ENCODE measurements at places on chromosomes 16 and 17. TPM values are rescaled to one million over a fixed set of nuclear protein-coding genes. Genes with fewer than 3 reads are reported as not detected.

The RBL2 gene
- 153 TPM for total RNA-seq

The PTX4 gene
- total RNA-seq = 0.60 TPM

- no peak overlapping the region for H3K27ac ChIP-seq
- DNase-seq = no peak
- H3K36me3 ChIP-seq = no peaks in the 10 kb centered on the region
Observed at GRCh38 chr16:85199069-85199725, 86.9 kb upstream of the CIBAR2 start.

The C1QBP gene
- total RNA-seq = 95.4 TPM

The KPNA2 gene
- 32.1 TPM for total RNA-seq

The VWA3A gene
- total RNA-seq = 0.57 TPM

The NPIPB8 gene
- total RNA-seq = 0.32 TPM

The CPHXL2 gene
- total RNA-seq = not detected

The MT1M gene
- 0.44 TPM for total RNA-seq

- no peak overlapping the region for H3K27ac ChIP-seq
- H3K4me1 ChIP-seq = no peaks in the 10 kb centered on the region
- no peak for DNase-seq
- no peaks in the 10 kb centered on the region for H3K36me3 ChIP-seq
- no peaks in the 10 kb centered on the region for H3K27me3 ChIP-seq
- no peak overlapping the region for H3K4me3 ChIP-seq
Observed at GRCh38 chr16:65663774-65664173, 541.9 kb upstream of the CDH11 start.

GRCh38 chr17:39916918-39917317 lies 1.5 kb downstream of the GSDMB start:
- peaks cover 23% of the 10 kb centered on the region for H3K36me3 ChIP-seq
- H3K27ac ChIP-seq = no peak overlapping the region
- no peaks in the 10 kb centered on the region for H3K27me3 ChIP-seq
- DNase-seq = no peak

DNA sequence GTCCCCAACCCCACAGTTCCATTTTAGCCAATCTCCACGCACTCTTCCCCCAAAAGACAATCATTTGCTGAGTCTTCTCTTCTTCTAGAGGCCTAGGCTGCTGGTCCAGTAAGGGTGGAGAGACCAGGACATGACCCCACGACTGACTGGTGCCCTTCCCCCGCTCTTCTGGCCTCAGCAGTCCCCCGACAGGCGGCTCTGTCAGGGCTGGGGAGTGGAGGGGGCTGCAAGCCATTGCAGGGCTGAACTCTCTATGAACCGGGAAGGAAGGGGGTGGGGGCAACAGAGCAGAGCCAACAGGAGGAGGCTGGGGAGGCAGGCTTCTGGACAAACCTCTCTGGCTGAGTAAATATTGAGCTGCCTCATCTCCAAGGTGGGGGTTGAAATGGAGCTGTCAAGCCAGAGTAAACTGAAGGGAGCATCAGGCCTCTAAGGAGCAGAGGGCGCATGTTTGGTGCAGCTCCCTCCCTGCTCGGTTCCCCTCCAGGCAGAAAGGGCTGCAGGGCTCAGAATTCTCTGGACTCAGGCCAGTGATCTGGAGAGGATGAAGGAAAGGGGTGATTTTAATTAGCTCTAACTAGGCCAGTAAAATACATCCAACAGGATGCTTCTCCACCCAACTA lies 8.7 kb downstream of the HOXB1 start:
- peaks cover 3% of the 10 kb centered on the region for H3K27me3 ChIP-seq
- no peak overlapping the region for H3K27ac ChIP-seq
- H3K4me1 ChIP-seq = peaks cover 4% of the 10 kb centered on the region
- DNase-seq = no peak
- H3K4me3 ChIP-seq = no peak overlapping the region

- H3K4me3 ChIP-seq = no peak overlapping the region
- no peaks in the 10 kb centered on the region for H3K36me3 ChIP-seq
- H3K27ac ChIP-seq = no peak overlapping the region
- peaks cover 14% of the 10 kb centered on the region for H3K4me1 ChIP-seq
- H3K27me3 ChIP-seq = no peaks in the 10 kb centered on the region
- no peak for DNase-seq
Observed at GRCh38 chr17:15436473-15437302, 30.7 kb downstream of the CDRT4 start.

GRCh38 chr17:77487677-77488530 lies 347.1 kb downstream of the SEC14L1 start:
- DNase-seq = peak; percentile 64
- H3K4me3 ChIP-seq = no peak overlapping the region
- peaks cover 53% of the 10 kb centered on the region for H3K4me1 ChIP-seq
- H3K27ac ChIP-seq = no peak overlapping the region
- peaks cover 69% of the 10 kb centered on the region for H3K36me3 ChIP-seq
- no peaks in the 10 kb centered on the region for H3K27me3 ChIP-seq

The TBC1D3I gene
- total RNA-seq = 0.60 TPM

The TPSD1 gene
- not detected for total RNA-seq

DNA sequence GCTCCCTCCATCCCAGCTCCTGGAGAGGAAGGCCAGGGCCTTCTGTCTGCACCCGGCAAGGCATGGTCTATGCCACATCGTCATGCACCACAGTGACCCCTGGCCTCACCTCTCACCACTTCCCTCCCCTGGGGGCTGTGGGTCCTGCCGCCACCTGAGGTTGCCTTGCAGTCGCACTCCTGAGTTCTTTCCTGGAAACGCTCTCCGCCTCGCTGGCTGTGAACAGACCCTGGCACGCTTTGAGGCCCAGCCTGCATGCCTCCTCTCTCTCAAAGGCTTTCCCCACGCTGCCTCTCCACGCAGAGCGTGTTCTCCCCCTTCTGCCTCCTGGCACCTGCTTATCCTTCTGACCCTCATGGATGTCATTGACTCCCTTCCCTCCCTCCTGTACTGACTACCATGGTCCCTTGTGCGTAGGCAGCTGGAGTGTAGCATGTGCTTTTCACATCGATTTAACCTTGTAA lies 45.4 kb downstream of the SEC14L1 start:
- H3K27me3 ChIP-seq = no peaks in the 10 kb centered on the region
- H3K27ac ChIP-seq = peak overlapping the region; percentile 5
- no peak for DNase-seq
- H3K4me3 ChIP-seq = no peak overlapping the region

DNA sequence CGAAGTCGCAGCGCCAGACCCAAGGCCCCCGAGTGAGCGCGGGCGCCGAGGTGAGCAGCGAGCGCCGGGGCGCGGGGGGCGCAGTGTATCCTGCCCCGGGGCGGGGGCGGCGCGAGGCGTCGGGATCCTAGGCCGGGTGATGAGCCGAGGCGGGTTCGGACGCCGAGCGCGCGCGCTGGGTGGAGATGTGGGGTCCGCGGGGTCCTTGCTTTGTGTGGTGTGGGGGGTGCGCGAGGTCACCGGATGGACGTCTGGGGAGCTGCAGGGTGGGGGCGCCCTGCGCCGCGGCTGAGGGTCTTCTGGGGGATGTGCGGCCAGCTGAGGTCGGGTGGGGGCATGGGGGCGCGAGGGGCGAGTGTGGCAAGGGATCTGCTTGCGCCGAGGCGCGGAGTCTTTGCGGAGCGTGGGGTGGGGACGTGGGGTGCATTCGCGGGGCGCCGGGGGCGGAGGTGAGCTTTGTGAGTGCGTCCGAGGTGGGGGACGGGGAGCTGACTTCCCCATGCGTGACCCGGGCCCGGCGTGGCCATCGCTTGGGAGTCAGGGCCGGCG lies 560 bp downstream of the RAI1 start:
- H3K27ac ChIP-seq = peak overlapping the region; percentile 94
- H3K4me3 ChIP-seq = peak overlapping the region; percentile 66
- no peaks in the 10 kb centered on the region for H3K36me3 ChIP-seq

DNA sequence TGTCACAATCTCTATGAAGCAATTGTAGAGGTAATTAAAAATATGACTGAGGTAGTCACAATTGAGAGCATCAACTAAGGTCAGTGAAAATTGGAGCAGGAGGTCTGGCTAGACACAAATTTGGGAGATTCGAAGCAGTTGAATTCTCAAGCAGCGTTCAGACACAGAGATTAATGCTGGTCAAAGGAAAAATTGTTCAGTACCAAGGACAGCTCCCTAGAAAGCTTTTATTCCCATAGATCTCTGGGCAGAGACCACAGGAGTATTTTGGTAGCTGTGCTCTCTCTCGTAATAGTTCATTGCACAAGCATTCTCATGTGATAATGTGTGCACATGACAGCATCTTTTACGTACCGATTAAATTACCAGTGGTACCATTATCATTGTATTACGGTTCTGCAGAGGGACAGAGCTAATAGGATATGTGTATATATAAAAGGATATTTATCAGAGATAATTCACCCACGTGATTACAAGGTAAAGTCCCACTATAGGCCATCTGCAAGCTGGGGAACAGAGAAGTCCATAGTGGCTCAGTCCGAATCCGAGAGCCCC lies 387.5 kb upstream of the HSBP1 start:
- H3K27ac ChIP-seq = no peak overlapping the region
- no peak overlapping the region for H3K4me3 ChIP-seq
- H3K36me3 ChIP-seq = no peaks in the 10 kb centered on the region
- no peaks in the 10 kb centered on the region for H3K4me1 ChIP-seq
- no peak for DNase-seq
- H3K27me3 ChIP-seq = no peaks in the 10 kb centered on the region

GRCh38 chr16:57775661-57776469 lies 26.4 kb downstream of the KIFC3 start:
- H3K27ac ChIP-seq = no peak overlapping the region
- no peaks in the 10 kb centered on the region for H3K4me1 ChIP-seq
- no peak overlapping the region for H3K4me3 ChIP-seq
- no peaks in the 10 kb centered on the region for H3K27me3 ChIP-seq

The CSH1 gene
- not detected for total RNA-seq

DNA sequence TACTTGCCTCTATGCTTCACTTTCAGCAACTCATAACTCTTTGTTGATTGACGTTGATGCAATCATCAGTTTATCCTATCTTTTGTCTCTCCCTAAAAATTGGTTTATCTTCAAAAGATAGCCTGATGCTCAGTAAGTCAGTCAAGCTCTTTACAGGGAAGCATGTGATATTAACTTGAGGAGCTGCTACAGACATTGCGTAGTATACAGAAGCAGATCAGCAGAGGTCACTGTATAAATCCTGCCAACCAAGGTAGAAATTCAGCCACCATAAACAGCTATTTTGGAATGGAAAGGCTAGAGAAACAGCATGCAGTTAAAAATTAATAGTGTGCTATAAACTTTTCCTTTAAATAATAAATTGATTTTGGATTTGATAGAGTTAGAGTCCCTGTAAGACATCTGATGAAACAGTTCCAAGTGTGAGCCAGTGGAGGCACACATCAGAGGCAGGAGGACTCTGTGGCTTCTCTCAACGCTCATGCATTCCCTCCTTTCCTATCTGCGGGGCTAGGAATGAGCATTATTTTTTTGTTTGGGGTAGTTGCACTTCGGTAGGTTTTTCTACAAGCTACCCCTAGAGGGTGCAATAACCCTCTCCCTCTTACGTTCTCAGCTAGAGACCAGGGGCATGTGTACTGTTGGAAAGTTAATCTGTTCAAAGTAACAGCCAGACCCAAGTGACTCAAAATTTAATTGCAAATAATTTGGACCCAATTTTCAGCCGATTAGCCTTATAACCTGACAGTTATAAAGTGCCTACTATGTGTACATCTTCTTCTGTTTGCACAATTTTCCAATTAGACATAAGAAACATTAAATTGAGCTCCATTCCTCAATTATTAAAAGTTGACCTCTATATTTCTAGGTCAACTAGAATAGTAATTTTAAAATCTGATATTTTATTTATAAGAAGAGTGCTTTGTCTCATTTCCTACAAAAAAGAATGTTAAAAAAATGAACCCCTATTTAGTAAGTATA lies 647.7 kb upstream of the SOX9 start:
- H3K27ac ChIP-seq = no peak overlapping the region
- no peaks in the 10 kb centered on the region for H3K27me3 ChIP-seq
- H3K4me1 ChIP-seq = no peaks in the 10 kb centered on the region
- H3K36me3 ChIP-seq = no peaks in the 10 kb centered on the region
- no peak for DNase-seq

- H3K27me3 ChIP-seq = no peaks in the 10 kb centered on the region
- peak overlapping the region; percentile 92 for H3K27ac ChIP-seq
- no peaks in the 10 kb centered on the region for H3K36me3 ChIP-seq
- peak overlapping the region; percentile 43 for H3K4me3 ChIP-seq
Observed at GRCh38 chr17:77319211-77320043, 178.7 kb downstream of the SEC14L1 start.

- no peaks in the 10 kb centered on the region for H3K36me3 ChIP-seq
- H3K27me3 ChIP-seq = no peaks in the 10 kb centered on the region
- H3K27ac ChIP-seq = peak overlapping the region; percentile 89
- DNase-seq = peak; percentile 97
- peaks cover 43% of the 10 kb centered on the region for H3K4me1 ChIP-seq
Observed at GRCh38 chr17:3004150-3004801, 59.1 kb downstream of the OR1D5 start.

All from spleen (tissue), 13 donors.